ENCODE measurements at places on chromosomes 6 and 20.

DNA sequence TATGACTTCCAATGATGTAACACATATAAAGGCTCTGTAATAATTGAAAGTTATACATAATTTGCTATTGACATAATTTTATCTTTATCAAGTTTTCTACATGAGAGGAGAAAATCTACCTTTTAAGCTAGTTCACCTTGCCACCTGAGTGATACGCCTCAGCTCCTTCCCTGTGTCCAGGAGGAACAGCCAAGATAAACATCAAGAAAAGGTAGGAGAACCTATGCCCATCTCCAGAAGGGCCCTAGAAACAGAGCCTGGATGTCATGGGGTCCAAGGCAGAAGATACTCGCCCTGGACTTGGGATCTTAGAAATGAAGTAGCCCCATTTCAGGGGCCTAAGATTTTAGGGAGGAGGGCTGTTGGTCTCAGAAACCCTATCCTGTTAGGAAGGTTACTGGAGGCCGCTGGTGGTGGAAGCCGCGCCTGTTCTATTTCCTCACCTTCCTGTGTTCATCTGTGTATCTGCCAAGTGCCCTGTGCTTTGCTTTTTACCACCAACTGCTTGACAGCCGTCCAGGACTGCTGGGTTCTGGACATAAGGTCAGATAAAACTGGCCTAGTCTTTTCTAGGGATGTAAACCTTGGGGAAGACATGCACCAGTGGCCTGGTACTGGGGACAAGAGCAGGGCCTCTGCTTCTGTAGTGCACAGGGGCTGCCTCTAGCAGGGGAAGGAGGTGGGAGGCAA lies 178.5 kb downstream of the ARID1B start:
- DNase-seq = no peak

DNA sequence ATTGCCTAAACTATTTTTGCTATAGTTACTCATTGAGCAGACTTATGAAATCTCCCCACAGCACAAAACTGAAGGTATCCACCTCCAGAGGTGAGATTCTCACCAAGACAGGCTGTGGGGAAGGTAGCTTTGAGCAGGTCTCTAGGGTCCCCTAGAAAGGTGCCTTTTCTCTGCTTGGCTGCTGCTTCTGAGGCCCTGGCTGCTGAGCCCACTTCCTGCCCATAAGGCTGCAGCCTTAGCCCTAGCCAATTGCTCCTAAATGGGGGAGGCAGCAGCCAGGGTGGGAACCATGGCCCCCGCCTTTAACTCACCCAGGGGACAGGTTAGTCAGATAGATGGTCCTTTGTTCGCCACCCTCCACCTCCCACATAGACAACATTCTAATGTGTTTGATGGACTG lies 3.6 kb downstream of the NT5E start:
- DNase-seq = no peak

DNA sequence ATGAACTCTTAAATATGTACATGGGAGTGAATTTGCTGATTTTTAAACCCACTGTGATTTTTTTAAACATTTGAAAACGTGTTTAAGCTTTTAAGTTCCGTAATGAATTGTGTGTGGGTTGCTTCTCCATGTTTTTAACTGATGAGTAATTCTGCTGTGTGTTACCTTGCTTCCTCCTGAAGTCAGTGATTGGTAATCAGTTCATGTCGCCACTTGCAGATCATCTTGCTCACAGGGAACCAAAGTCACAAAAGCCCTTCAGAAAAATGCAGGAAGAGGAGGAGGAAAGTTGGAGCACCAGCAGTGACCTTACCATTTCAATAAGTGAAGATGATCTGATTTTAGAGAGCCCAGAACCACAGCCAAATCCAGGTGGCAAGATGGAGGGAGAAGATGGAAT lies 36.7 kb downstream of the KIZ start:
- DNase-seq = no peak

DNA sequence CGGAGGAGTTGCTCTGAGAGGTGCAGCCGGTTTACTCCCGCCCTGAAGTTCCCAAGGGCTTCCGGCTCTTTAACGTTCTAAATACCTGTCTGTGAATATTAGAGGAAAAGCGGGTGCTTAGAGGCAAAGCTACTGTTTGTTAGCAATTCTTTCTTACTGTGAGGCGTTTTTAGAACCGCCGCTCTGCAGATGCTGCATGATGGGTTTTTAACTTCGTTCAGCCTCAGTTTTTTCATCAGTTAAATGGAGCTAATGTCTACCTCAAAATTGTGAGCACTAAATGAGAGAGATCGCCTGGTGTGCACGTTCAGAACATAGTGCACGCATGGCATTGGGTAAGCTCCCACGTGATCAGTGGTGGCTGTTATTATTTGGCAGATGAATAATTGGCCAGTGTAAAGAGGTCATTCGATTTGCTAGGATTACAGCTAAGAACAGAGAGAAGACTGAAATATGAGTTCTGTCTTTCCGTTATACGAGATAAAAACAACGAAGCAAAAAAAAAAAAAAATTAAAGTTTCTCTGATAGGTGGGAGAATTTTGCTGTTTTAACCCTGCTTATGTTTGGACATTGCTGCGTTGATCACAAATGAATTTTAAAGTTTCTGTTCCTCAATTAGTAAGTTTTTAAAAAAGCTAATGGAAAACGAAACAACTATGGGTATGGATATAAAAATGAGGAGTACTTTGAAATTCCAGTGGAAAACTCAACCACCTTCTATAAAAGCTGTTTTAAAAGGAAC lies 660 bp upstream of the TFB1M start:
- DNase-seq = no peak

DNA sequence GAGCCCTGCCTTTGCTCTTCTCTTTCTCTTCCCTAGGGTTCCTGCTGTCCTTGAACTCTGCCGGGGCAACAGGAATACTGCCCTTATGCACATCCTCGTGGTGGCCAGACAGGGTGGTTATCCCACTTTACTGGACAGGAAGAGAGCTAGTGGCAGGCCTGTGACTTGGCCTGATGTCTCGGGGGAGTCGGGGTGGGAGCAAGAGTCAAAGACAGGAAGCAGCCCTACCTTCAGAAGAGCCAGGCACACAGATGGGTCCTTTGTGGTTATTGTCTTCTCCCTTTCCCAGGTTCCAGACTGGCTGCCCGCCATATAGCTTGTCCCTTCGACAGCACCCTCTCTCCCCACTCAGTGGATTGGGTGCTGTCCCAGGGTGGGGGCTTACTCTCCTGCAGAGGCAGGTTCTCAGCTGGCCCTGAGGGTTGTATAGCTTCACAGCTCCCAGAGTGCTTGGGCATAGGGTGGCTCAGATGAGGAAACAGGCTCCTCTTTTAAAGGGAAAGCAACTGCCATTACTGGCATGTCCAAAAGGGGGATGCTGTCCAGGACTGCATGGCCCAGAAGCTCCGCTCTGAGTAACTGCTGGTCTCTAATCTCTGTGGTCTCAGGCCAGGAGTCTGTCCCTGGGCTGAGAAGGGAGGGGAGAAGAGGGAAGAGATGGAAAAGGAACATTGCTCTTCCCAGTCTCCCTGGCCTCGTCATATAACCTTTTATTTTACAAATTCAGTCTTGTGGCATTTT lies 17.3 kb downstream of the PLCG1 start:
- no peak for DNase-seq

DNA sequence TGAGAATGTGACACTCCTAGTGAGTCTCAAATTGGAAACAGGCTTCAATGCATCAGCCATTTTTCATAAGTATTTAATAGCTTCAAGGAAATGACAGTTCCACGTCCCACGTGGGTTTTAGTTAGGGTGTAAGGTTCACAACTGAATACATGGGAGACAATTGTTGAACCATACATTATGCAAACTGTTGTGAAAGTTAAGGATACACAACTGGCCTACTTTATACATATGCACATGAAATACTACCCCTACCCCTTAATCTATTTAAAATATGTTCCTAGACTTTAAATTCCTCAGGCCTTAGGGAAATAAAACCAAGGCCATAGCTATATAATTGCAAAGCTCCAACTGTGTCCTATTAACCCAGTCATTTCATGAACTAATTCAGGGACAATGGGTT lies 436.1 kb downstream of the BTBD3 start:
- no peak for DNase-seq

GRCh38 chr20:59663513-59664060 lies 59.2 kb downstream of the PHACTR3 start:
- DNase-seq = no peak

DNA sequence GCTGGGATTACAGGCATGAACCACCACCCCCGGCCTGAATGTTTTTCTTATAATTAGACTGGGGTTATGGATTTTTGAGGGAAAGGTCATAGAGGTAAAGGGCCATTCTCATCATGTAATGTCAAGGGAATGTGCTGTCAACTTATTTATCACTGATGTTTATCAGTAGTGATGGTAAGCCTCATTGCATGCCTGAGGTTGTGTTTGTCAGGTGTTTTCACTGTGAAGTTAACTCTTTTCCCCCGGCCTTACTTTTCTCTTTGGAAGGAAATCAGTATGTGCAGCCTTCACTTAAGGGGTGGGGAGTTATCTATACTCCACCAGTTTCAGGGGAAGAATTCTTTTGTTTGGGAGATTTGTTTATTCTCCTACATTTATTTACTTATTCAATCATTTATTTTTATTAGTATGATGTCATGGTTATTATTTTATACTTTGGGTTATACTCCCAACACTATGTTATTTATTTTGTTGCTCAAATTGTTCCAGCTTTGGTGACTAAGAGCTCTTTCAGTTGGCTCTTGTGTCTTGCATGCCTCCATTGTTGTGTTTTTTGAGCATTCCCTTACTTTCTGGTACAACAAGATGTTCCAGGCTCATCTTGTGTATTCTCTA lies 2.8 kb upstream of the SLC17A5 start:
- no peak for DNase-seq

GRCh38 chr20:1576641-1577040 lies 19.1 kb upstream of the SIRPD start:
- no peak for DNase-seq

- DNase-seq = peak; percentile 65
Measured at GRCh38 chr20:11047559-11047958, 373.8 kb upstream of the JAG1 start.

GRCh38 chr6:107642861-107643328 lies 153.0 kb downstream of the SOBP start:
- DNase-seq = no peak

DNA sequence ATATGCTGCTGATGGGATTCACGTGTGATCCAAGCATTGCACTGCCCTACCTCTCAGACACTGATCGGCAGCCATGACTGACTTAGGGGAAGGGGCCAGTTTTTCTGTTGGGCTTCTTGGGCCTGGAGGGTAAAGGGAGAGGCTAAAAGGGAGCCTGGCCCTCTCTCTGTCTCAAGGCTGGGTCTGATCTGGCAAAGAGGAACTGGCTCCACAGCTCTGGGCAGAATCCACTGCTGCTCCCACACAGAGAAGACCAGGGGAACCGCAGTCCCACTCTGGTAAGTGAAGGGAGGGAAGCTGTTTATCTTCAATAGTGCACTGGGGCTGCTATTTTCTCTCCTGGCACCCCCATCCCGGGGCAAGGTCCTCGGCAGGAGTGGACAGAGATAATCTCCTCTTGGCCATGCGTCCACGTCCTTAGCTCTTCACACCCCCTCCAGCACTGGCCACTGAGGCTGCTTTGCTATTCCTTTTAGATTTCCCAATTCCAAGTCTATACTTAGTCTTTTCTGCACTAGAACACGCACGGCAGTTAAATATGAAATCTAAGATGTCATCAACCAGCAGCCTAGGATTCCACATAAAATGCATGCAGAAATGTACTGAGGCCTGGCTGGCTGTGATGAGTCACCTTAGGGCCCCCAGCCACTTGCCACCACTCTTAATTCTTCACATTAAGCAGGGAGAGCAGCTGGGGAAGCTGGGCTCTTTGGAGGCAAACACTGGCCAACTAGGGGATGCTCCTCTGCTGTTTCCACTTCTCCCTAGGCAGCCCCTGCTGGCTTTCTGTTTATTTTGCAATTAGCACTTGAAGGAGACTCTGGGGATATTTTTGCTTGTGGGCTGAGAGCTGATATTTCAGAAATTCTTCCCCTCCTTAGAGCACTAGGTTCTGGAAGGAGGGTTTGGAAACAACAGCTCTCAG lies 87.8 kb upstream of the ARMC2 start:
- DNase-seq = no peak

- no peak for DNase-seq
Measured at GRCh38 chr6:70506321-70506720, 60.4 kb upstream of the SDHAF4 start.

DNA sequence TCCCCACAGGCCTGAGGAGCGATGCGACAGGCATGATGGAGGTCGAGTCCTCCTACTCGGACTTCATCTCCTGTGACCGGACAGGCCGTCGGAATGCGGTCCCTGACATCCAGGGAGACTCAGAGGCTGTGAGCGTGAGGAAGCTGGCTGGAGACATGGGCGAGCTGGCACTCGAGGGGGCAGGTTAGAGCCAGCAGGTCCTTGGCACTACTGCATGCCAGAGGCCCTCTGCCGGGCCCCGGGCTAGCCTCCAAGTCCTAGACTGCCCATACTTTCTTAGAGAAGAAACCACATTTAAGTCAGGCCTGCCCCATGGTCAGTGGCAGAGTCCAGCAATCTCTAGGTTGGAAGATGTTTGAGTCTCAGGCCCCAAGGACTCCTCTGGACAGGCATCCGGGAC lies 32.1 kb downstream of the PKIG start:
- DNase-seq = no peak

DNA sequence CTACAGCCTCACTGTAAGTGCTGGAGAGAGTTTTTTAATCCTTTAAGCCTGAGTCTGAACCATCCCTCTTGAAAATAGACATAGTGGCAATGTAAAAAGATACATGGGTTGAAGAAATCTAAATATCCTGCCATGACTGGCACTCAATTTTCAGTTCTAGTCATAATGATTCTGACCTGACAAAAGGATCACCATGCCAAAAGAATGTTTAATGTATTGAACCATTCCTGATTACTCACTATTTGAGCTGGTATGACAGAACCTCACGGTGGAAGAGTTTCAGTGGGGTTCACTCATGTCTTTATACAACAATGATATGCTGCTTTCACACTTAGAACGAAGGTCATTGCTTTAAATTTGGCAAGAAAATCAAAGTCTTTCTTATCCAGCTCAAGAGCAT lies 93.4 kb downstream of the HIVEP2 start:
- no peak for DNase-seq

- DNase-seq = no peak
Measured at GRCh38 chr6:20172842-20173456, 39.3 kb downstream of the MBOAT1 start.

- DNase-seq = no peak
Measured at GRCh38 chr20:48126227-48126740, 341.0 kb upstream of the SULF2 start.

- no peak for DNase-seq
Measured at GRCh38 chr6:11734861-11735613, 43.6 kb downstream of the ADTRP start.

DNA sequence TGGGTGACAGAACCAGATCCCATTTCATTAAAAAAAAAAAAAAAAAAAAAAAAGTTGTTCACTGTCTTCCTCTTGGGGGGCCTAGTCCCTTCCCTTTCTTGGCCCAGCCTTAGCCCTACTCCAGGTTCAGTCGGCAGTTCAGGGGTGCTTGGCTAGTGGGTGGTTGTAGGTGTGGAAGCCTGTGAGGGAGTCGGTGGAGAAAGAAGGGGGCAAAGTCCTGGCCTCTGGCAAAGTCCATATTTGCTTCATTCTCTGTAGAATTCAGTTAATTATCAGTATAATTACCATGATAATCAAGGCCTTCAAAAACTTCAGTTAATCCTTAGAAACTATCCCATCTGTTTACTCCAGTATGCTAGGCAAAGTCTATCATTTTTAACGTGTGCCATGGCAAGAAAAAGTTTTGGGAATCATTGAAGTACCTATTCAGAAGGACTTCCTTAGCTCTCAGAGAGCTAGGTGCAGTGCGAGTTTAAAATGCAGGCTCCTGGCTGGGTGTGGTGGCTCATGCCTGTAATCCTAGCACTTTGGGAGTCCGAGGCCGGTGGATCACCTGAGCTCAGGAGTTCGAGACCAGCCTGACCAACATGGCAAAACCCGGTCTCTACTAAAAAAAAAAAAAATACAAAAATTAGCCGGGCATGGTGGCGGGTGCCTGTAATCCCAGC lies 205.7 kb upstream of the ARG1 start:
- no peak for DNase-seq

- DNase-seq = peak; percentile 28
Measured at GRCh38 chr6:165653196-165653595, 9.8 kb downstream of the PDE10A start.

All from A172 (cell line).